Activated effector memory CD4-positive, alpha-beta T cell treated with Interleukin-2 at 50 U/mL for 16 hours (primary cell): ENCODE measurements at places on chromosomes 13 and 19.

DNA sequence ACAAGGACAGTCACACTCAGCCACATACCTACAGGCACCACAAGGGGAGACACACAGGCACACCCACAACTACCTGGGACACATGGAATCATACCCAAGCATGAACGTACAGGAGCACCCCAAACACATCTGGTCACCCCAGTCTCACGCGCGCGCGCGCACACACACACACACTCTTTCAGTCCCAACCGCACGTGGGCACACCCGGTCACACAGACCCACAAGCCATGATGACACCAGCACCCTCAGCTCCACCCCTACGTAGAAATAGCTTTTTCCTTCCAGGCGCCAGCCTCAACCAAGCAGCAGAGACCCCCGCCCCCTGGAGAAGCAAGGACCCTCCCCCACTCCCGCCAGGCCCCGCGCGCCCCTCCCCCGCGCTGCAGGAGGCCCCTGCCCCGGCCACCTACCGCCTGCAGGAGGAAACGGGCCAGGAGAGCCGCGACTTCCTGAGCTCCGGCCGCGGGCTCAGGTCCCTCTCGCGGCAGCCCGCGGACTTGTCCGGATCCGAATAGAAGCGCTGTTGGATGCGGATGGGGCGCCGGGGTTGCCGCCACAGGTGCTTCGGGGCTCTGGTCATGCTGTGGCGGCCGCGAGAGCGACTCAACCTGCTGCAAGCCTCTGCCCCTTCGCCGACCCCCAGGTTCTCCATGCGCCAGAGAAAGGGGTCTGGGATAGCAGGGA is 6.4 kb upstream of the PDE4C start:
- DNase-seq = no peak

DNA sequence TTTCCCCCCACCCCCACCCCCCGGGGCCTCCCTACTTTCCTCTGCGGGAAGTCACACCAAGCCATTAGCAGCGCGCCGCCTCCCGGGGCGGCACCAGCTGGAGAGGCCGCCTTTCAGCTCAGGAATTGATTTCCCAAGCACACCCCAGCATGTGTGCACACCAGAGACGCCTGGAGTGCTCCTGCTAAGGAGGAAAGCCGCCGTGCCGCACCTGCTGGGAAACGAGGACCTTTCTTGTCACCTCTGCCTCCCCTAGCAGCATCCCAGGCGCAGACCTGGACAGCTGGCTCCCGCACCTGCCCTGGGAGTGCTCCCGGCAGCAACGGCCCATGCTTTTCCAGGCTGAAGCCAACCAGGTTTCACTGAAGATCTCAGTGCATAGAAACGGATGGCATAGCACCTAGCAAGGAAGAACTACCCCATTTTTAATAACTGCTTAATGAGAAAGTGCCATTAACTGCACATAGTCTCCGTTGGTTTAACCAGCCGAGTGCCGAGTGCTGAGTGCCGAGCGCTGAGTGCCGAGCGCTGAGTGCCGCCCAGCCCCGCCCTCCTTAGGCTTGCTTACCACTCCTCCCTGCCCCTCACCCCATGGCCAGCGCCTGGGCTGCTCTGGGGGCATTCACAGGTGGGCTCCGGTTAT is 165.0 kb downstream of the USP12 start:
- no peak for DNase-seq

DNA sequence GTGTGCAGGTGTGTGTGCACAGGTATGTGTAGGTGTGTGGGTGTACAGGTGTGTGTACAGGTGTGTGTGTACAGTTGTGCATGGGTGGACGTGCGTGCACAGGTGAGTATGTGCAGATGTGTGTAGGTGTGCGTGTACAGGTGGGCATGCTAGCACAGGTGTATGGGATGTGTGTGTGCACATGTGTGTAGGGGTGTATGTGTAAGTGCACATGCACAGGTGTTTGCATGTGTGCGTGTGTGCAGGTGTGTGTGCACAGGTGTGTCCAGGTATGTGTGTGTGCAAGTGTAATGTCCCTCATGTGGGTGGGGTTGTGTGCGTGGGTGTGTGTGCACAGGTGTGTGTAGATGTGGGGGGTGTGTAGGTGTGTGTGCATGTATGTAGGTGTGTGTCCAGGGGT is 27.5 kb upstream of the TFDP1 start:
- no peak for DNase-seq

- DNase-seq = peak; percentile 62
These were observed 38.8 kb upstream of the GATAD2A start for GRCh38 chr19:19366434-19367396.

DNA sequence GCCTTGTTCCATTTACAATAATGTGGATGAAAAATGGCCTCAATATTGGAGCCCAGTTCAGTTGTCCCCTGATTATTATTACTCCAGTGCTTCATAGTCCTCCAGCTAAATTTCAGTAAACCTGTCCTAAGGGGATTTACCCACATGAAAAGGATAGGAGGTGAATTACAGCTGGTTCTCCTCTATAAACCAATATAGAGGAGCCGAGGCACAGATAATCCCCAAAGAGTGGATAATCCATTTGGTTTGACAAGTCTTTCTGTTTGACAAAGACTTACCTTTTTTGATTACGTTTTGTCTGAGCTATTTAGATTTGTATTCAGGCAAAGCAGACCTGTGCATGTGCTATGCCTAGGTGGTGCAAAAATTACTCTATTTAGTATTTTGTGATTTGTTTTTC is 2.7 kb downstream of the CNMD start:
- DNase-seq = no peak

GRCh38 chr19:8663920-8664670 is 33.7 kb downstream of the NFILZ start:
- peak; percentile 35 for DNase-seq

DNA sequence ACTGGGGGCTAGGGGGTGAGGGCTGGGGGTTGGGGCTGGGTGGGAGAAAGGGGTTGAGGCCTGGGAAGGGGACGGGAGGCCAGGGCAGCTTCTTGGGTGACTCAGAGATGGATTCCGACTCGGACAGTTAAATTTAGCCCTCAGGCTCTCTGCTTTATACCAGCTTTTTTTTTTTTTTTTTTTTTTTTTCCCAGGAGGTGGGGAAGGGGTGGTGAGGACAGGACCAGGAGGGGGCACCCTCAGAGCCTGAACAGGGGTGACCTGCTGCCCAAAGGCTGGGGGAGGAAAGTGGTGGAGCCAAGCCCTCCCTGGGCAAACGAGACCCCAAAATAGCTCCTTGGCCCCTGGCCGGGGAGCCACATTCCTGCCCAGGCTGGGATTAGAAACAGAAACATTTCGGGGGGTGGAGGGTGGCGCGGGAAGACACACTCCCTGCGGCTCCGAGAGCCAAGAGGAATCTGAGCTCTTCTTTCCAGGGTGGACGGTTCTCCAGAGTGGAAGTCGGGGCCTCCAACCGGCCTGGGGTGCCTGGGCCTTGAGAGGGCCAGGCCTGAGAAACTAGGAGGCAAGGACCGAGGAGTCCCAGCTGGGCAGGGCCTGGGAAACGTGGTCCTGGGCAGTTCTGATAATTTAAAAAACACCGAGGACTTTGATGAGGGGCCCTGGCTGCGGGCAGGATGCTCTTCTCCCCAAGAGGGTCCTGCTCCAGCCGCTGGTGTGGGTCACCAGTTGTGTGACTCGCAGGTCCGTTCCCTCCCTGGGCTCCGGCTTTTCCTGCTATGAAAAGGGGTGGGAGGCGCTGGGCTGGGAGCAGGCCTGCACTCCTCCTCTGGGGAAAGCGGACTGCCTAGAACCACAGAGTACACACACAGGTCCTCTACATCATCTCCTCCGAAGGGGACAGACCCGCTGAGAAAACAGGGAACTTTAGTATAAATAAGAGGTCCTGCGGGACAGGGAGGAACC is 813 bp upstream of the DMPK start:
- DNase-seq = no peak
